NCI-H187 treated with DMSO at 0.1 percent for 48 hours (cell line): ENCODE measurements at places on chromosomes 2 and 18.

DNA sequence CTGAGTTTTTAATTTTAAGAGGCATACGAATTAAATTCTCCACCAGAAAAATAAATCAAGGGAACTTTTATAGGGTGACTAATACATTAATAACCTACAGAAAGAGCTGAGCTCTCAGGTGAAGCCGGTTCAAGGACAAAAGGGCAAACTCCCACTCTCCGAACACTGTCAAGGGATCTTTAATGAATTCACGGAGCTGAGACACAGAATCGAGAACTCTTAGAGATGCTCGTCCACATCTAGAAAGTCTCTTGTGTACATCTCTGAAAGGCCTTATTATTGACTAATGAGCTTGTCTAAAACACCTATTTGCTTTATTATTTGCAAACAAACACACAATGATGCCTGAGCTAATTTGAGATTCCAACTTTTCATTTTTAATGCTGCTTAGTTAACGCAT is 33.3 kb upstream of the PIK3C3 start:
- no peak for DNase-seq

- no peak for DNase-seq
These were observed 36.7 kb downstream of the ARHGAP25 start for GRCh38 chr2:68771211-68771751.

DNA sequence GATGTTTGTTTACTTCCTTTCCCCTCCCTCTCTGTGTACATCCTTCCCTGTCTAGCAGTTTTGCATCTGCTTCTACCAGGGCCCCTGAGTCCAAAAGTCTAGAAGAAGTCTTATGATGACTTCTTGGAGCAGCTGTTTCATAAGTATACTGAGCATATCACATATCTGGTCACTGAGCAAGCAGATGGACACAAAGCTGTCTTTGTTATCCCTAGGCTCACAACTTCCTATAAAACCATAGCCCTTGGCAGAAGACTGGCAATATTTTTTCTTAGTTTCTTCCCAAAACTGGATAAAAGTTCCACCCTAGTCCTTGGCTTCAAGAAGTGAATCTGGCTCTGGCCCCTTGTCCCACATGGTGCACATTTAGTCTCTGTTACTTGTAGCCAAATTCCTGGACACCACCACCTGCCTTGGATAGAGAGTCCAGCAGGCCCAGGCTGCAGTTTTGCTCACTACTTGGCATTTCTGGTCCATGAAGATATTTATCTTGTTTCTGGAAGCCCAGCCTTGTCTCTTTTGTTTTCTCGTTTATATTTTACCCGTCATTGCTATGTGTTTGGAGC is 22.5 kb downstream of the THOC1 start:
- DNase-seq, result no peak

DNA sequence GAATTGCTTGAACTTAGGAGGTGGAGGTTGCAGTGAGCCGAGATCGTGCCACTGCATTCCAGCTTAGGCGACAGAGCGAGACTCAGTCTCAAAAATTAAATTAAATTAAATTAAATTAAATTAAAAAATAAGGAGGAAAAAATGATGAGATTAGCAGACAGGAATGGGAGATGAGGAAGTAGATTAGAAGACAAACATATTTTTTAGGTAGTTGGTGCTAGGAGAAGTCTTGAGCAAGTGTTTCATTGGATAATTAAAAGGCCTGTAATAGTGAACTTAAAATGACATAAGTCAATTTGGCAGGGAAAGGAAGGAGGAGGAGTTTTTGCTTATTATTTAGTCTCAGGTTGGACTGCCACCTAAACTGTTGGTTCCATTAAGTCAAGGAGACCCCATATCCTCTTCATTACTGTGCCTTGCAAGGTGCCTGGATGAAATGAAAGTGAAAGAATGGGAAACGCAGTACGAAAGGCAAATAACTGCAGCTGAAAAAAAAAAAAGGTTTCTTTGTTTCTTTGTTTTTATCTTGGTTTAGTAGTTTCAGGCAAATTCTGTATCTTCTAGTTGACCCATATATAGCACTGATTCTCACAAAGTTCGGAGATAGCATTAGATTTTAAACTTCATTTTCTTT is 162.0 kb downstream of the SLC8A1 start:
- no peak for DNase-seq

DNA sequence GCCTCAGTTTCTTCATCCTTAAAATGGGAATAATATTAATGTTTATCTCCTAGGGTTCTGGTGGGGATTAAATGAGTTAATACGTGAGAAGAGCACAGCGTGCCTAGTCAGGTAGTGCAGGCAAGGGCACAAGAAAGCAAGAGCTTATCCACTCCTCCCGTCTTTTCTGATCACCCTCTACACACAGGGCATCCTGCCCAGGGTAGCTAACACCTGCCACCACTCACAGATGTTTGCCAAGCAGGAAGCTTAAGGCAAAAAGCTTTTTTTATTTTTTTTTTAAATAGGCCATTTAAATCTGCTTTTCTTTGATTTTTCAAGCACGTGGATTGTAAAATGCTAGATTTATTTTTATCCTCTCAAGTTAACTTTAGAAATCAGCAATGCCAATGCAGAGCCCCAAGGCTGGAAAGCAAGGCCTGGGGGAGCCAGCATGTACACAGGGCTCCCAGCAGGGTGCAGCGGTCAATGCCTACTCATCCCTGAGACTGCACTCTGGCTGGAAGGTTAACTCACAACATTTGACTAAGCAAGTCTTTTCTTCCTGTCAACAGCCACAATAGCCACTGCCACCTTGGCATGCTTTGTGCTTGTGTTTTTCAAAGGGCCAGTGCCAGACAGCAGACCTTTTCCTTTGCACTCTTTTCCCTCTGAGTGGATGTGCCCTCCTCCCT is 86.5 kb upstream of the ACAA2 start:
- no peak for DNase-seq

DNA sequence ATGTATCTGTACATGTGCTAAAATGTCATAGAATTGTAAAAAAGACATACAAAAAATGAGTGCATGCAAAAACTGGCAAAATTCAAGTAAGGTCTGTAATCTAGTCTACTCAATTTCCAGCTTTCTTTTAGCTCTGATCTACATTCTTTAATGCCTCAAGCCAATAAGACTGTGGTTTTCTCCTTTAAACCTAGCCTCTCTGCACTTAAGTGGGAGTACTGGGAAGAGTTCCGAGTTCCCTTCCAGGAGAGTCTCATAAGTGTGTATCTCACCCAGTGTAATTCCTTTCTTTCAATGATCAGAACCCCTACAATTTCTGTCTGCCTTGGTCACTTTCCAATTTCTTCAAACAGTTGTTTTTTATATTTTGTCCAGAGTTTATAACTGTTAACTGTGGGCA is 150.1 kb downstream of the PTRHD1 start:
- DNase-seq, result no peak
